Activated naive CD4-positive, alpha-beta T cell treated with Interleukin-2 at 50 U/mL for 16 hours (primary cell): ENCODE measurements at places on chromosomes 5 and 9.

DNA sequence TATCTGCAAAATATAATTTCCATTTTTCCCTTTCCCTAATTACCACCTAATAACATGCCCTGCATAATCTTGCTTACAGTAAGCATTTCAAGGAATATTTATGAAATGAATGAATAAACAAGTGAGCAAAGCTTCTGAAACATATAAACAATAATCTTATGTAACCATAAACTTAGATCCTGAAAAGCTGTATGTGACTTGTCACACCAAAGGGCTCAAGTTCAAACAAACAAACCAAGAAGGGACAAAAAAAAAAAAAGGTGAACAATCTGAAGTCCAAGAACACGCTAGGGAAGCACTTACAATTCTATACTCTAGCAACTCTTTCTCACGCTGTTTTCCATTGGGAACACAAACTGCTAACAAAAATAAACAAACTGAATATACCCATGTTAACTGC, 36.3 kb downstream of the PLPP1 start:
- DNase-seq: no peak

GRCh38 chr5:87851603-87852002, 417.0 kb downstream of the TMEM161B start:
- DNase-seq: no peak

GRCh38 chr5:140672455-140673186, 755 bp downstream of the DND1 start:
- DNase-seq: no peak

DNA sequence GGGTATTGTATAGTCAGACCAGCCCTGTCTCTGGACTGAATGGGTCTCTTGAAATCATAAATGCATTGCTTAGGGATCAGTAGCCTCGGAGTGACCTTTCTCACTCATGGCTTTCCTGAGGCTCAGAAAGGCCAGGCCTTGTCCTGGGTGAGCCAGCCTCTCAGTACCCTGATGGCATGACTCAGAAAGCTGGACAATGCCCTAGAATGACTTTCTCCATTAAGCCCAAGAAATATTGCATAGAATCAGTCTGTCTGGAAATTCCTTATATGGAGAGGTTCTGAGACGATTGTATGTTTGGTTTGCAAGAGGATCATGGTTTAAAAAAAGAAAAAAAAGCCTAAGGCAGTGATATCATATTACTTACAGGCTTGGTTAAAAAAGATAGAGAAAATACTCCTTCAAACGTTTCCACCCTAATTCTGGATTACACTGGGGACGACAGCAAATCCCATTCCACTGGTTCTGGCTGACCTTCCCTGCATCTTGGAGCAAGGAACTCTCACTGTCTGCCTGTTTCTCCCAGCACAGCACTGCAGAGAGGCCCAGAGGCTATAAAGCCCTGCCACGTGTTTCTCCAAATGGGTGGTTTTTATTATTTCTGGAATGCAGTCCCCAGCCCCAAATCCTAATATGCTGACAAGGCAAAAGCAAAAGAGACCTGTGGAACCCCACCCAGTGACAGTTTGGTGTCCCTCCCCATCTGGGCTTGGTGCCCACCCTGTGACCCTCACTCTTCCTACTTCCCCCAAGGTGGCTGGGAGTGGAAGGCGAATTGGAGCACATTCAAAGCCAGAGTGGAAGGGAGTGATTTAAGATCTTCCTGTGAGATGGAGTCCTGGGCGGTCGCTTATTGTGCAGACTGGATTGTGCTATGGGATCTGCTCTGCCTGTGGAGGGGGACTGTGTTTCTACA, 34.4 kb downstream of the MAP1B start:
- no peak for DNase-seq

- DNase-seq: no peak
These were observed 105.8 kb downstream of the EFNA5 start for GRCh38 chr5:107564931-107565372.

- no peak for DNase-seq
These were observed 48.9 kb upstream of the SLC2A8 start for GRCh38 chr9:127347831-127348776.

GRCh38 chr9:77876091-77876490, 155.5 kb downstream of the GNAQ start:
- DNase-seq: no peak

- no peak for DNase-seq
These were observed 13.9 kb downstream of the HMGXB3 start for GRCh38 chr5:150014456-150014855.

- no peak for DNase-seq
These were observed 25.9 kb upstream of the ALDH1A1 start for GRCh38 chr9:72978744-72979143.

GRCh38 chr5:89904442-89904841, 505.1 kb downstream of the CETN3 start:
- DNase-seq: no peak

- DNase-seq: no peak
These were observed 127.8 kb downstream of the KCNIP1 start for GRCh38 chr5:170631466-170632195.

- DNase-seq: no peak
These were observed 10.4 kb downstream of the UIMC1 start for GRCh38 chr5:176995896-176996767.

DNA sequence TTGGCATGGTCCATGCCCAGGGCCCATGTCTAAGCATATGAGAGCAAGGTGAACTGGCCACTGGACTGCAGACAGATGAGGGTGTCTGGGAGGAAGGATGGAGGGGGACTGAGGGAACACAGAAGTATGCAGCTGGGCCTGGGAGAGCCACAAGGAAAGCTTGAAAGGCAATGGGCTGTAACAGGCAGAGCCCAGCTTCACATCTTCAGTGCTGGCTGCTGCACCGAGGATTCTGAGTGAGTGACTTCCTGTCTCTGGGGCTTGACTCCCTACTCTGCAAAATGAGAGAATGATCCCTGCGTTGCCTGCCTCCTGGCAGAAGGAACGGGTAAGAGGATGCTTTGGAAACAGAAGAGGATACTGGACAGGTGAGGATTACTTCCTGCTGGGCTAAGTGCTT, 29.0 kb downstream of the COL15A1 start:
- DNase-seq: no peak

- DNase-seq: no peak
These were observed 45.1 kb downstream of the TGFBI start for GRCh38 chr5:136073714-136074529.

DNA sequence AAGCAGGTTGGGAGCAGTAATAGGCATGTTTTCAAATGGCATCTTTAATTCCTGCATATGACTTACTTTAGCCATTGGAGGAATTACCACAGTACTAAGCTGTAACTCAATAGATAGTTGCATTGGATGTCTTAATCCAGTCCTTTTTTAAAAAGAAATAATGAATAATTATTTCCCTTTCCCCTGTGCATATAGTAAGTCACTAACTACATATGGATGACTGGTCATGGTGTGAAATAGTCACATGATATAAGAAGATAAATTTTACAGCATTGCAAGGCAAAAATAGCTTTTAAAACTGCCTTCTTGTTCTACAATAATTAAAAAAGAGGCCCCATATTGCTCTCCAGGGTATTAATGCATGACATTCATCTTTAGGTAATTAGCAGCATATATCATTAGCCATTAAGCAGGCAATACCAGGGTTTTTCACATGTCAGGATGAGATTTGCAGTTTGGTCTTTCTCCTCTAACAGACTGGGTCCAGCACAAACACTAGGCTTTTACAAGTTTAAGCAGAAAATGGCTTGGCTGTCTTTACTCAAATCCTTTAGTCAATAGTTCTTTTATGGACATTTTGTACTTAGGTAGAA, 606.4 kb upstream of the RORB start:
- DNase-seq: no peak

DNA sequence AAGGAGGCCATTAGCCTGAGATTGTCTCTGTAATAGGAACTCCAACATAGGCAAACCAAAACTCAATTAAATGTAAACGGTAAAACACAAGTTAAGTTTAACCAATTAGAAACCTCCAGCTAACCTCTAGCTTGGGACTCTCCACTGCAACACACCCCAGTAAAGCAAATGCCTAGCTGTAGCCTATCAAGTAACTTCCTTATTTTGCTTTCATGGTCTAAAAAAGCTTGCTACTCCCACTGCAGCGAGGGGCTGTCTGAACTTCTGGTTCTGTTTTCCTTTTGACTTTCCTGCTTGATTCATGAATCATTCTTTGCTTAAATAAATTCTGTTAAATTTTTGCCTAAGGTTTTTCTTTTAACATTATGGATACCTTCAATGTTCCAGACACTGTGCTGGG, 24.4 kb upstream of the C5orf46 start:
- DNase-seq: no peak

DNA sequence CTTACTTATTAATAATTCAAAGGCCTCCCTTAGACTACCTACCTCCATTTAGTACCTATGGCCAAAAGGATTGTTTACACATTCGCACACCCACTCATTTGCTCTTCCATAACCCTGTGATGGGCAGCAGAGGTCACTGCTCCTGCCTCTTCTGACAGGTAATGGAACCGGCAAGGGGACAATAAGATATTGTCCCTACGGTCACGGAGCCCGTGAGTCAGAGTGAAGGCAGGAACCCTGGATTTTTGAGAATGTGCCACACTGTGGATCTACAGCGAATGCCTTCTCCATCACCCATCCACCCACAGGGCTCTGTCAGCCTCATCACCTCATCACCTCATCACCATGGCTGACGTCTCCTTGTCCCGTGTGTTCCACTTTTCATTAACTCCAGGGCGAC, 132.3 kb downstream of the MYO10 start:
- DNase-seq: no peak

- DNase-seq: peak; percentile 70
These were observed 12.9 kb downstream of the CXCL14 start for GRCh38 chr5:135565725-135566421.

- no peak for DNase-seq
These were observed 137.8 kb downstream of the ROR2 start for GRCh38 chr9:91812191-91812590.

DNA sequence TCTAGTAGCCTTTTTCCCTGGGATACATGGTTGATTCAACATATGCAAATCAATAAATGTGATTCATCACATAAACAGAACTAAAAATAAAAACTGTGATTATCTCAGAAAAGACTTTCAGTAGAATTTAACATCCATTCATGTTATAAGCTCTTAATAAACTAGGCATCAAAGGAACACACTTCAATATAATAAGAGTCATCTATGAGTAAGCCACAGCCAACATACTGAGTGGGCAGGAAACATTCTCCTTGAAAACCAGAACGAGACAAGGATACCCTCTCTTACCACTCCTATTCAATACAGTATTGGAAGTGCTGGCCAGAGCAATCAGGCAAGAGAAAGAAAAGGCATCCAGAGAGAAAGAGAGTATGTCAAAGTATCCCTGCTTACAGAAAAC, 239.9 kb downstream of the ATPSCKMT start:
- DNase-seq: no peak

GRCh38 chr9:85662573-85662972, 79.2 kb downstream of the AGTPBP1 start:
- DNase-seq: no peak

- DNase-seq: no peak
These were observed 24.2 kb downstream of the LSM11 start for GRCh38 chr5:157767689-157768088.

DNA sequence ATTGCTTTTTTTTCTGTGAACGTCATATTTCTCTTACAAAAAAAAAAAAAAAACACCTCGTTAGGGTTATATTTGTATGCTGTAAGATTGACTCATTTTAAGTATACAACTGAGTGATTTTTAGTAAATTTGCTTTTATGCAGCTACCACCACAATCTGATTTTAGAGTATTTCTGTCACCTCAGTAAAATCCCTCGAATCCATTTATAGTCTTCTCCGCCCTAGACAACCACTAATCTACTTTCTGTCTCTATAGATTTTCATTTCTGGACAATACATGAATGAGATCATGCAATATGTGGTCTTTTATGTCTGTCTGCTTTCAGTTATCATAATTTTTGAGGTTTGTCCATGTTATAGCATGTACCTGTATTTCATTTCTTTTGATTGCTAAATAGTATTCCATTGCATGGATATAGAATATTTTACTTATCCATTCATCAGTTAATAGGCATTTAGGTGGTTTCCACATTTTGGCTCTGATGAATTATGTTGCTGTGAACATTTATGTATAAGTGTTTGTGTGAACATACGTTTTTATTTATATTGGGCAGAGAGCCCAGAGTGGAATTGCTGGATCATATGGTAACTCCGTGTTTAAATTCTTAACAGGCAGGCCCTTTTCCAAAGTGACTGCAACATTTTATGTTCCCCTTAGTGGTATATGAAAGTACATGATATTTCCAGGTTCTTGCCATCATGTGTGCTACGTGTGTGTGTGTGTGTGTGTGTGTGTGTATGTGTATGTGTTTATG, 171.4 kb downstream of the SGCD start:
- DNase-seq: no peak

GRCh38 chr9:2809692-2810419, 34.0 kb downstream of the PUM3 start:
- DNase-seq: no peak

GRCh38 chr9:18689921-18690320, 216.0 kb downstream of the ADAMTSL1 start:
- no peak for DNase-seq

DNA sequence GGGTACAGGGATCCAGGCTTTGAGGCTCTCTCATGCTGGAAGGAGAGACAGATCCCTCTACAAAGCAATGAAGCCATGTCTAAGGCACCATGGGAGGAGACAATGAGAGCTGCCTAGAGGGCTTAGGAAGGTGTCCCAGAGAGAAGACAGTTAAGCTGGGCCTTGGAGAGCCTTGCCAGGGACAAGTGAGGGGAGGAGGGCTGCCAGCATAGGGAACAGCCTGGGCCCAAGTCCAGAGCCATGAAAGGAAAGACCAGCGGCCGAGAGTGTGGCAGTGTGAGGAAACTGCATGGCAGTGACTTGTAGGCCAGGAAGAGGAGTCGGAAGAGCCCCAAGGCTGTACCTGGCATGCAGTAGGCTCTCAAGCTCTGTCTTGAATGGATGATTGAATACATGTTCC, 88.5 kb downstream of the PSD2 start:
- DNase-seq: no peak

- DNase-seq: no peak
These were observed 67.1 kb downstream of the EHMT1 start for GRCh38 chr9:137685741-137686420.

DNA sequence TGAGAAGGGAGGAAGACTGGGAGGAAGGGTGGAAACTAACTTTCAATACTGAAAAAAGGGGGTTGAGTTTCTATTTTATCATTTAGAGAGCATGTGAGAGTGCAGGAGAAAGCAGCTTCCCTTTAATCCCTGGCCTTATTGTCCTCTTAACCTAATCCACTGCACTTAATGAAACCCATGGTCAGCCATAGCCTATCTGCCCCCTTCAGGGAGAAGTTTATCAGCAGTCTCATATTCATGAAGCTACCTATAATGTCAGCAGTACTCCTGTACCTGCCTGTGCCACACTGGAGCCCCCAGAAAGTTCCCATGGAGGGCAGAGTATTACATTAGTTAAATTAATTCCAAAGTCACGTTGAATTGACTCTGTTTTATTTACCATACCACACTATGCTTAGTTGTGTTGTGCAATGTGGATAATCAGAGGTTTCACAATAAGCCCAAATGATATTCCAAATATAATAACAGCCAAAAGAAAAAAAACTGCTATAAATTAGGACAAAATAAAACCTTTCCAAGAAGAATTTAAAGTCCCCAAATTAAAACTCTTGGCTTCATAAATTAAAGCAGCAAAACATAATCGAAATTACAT, 62.9 kb downstream of the MUSK start:
- no peak for DNase-seq
